ENCODE measurements at places on chromosomes 16 and 17.
A peak's percentile ranks its signal among the peaks of the same experiment; 100 is the strongest.

DNA sequence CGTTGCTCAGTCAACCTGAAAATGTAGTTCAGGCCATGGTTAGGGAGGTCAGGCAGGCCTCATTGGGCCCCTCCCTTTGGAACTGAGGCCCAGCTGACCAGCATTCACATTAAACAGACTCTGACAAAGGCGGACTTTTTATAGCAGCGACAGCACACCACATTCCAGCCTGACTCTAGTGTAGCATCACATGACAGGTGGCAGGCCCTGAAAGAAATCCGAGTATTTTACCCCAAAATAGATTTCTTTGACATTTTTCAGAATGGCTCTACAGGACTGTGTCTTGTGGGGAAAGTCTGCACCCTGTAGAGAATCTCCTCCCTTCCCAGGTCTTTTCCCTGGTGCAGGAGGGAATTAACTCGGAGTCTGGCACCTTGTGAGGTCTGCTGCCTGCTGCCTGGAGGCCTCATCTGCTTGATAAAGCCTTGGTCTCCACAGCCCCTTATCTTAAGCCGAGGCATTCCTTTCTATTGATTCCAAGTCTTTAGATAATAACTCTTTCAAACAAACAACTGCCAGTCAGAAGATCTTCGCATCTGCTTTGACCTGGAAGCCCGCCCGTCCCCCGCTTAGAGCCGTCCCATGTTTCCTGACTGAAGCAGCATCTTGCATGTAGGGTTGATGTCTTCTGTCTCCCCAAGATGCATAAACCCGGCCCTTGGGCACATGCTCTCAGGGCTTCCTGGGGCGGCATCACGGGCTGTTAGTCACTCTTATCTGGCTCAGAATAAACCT lies 44.0 kb upstream of the CAPN15 start:
- no peak for DNase-seq

DNA sequence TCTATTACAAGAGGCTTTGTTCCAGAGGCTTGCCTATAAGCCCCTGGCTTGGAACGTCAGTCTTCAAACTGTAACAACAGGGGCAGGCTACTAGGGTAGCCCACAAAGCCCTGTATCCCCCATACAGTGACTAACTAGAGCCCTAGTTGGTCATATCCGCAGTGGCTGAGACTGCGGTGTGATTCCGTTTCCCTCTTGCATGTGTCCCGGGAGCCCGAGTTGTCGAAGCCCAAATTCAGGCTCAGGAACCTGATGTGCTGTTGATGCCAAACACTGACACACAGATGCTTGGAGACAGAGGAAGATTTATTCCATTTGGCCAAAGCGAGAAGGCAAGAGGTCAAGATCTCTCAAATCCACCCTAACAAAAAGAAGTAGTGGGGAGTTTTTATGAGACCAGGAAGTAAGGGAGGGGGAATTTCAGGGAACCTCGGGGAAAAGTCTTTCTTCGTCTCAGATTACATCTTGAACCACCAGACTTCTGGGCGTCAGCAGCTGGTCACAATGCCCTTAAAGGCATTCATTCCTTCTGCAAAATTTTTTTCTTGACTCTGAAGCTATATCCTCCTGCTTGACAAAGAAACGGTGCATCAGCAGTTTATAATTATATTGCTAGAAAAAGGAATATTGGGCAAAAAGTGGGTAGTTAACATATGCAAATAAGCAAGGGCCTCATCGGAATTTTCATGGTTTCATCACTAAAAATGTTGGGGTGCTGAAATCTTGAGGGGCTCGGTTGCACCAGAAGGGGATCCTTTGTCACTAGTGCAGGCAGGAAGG lies 879 bp downstream of the SLFN5 start:
- DNase-seq = no peak

GRCh38 chr16:87056083-87056482 lies 261.1 kb downstream of the C16orf95 start:
- no peak for DNase-seq

GRCh38 chr17:64178011-64178825 lies 48.3 kb upstream of the ERN1 start:
- no peak for DNase-seq

GRCh38 chr17:77161953-77162352 lies 21.2 kb downstream of the SEC14L1 start:
- DNase-seq = no peak

DNA sequence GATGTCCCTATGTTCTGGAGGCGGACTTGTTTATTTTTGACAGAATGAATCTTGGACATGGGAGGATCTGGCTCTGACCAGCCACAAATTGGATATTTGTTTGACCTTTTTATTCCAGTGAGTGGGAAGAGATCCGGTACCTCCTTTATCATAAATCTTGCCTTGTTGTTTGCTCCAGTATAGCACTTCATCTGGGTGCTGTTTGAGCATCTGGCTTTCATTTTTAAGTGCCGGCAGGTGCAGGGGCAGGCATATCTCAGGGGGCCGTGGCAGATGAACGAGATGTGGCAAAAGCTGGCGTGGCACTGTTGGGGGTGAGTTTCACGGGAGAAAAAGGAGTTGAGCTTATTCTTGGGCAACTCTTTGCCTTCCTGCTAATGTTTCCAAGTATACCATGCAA lies 37.8 kb downstream of the MSI2 start:
- no peak for DNase-seq

- no peak for DNase-seq
Observed at GRCh38 chr16:24946155-24946554, 69.0 kb downstream of the ARHGAP17 start.

DNA sequence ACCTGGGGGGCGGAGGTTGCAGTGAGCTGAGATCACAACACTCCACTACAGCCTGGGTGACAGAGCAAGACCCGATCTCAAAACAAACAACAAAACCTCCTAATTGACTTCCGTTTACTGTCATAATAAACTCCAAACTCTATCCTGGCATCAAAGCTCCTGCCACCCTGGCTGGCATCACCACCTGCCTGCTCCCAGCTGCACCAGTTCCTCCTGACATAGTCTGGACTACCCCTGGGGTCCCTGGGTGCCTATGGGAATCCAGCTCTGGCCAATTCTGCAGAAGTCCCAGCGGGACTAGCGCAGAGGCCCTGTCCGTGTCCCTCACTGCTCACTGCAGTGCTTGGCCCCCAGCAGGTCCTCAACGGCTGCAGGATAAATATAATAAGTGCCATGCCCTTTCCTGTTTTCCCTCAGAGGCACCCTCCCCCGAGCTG lies 723 bp downstream of the NTHL1 start:
- no peak for DNase-seq

DNA sequence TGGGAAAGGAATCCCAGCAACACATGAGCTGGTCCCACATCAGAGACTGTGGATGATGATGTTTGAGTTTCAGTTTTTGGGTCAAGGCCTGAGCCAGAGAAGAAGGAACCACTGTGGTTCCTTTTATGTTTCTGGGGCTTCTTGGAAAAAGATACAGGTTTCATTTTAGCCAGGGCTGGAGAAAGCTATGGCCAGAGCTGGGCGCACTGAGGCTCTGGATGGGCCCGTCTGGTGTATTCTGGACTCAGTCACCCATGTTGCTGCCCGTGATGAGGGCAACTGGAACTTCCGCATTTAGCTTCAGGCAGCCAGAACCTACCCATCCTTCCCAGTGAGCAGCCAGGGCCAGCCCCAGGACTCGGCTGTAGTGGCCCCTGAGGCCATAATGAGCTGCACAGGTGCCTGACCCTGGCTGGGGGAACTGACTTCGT lies 15.0 kb upstream of the PITPNA start:
- DNase-seq = no peak

DNA sequence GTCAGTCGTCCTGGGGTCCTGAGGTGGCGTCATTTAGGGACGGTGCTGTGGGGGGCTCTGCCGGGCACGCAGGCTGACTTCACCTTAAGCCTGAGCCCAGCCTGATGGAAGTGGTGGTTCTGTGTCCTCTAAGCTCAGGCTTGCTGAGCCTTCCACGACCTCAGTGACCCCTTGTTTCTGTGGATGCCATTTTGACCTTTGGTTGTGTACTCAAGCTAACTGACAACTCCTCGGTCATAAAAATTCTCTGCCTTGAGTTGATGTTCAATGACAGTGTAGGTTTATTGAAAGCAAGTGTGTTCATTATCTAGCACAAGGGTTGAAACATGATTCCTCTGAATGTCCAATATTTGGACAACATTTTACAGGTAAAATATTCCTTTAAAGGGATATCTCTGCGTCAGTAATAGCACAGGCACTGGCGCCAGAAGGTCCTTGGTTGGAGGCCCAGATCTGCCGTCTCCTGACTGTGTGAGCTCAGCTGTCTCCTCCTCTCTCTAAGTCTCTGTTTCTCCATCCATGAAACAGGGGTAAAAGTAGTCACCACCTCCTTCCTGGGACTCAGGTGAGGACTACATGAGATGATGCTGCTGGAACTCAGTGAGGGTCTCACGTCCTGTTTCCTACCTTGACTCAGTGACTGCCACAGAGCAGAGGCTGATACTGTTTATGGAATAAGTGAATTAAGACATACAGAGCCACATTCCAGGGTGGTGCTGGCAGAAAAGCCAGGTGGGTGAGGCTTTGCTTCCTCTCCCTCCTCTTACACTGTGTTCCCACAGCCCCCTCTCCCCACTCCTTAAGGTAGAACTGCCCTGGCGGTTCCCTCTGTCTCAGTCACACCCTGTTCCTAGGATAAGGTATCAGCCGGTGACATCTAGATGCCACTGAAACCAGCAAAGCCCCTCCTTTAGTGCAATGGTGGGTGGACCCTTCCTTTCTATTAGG lies 75.7 kb downstream of the IRF8 start:
- DNase-seq = no peak

- DNase-seq = no peak
Observed at GRCh38 chr16:89119166-89119621, 25.5 kb downstream of the ACSF3 start.

DNA sequence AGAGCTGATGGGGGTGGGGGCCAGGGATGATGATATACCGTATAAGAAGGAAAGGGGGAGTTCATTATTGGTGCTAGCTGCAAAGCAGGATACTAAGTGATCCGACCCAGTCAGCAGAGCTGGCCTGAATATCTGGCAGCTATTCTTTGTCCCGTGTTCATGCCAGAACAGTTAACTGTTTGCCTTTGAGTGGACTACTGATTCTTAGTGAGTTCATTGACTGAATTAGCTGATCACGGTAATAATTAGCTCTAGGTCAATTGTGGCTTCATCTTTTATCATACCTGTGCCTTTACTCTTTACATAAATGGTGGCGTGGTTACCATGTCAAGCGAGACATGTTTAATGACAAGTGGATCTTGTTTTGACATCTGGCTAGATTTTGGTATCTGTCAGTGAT lies 5.3 kb downstream of the KPNB1 start:
- no peak for DNase-seq

- DNase-seq = no peak
Observed at GRCh38 chr16:30721606-30722005, 22.6 kb downstream of the SRCAP start.

GRCh38 chr16:73846007-73846330 lies 450.6 kb upstream of the PSMD7 start:
- no peak for DNase-seq

DNA sequence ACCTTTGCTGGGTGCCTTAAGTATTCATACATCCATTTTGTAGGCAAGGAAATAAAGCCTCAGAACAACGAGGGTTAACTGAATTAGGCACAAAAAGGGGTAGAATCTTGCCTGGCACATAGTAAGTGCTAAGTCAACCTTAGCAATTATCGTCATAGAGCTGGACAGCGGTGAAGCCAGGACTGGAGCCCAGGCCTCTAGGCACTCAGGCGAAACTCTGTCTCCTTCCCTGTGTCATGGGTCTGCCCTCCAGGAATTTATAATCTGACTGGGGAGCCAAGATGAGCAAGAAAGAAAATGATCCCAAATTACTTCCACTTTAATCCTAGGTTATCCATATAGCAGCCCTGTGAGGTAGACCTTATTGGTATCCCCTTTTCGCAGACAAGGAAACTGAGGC lies 61.4 kb downstream of the KATNIP start:
- DNase-seq = no peak

- no peak for DNase-seq
Observed at GRCh38 chr17:77304746-77305473, 164.1 kb downstream of the SEC14L1 start.

DNA sequence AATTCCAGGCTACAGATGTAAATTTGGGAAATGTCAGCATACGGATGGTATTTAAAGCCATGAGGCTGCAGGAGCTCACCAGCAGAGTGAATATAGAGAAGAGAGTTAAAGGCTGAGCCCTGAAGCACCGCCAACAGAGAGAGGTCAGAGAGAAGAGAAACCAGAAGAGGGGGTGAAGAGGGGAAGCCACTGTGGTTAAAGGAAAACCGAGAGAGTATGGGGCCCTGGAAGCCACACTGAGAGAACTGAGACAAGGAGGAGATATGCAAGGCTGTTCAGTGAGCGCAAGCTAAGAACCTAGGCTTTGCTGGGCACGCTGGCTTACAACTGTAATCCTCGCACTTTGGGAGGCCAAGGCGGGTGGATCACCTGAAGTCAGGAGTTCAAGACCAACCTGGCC lies 24.6 kb downstream of the COPRS start:
- no peak for DNase-seq

GRCh38 chr17:41687828-41688640 lies 651 bp upstream of the EIF1 start:
- peak; percentile 71 for DNase-seq

GRCh38 chr16:58196898-58197313 lies 1.0 kb downstream of the CSNK2A2 start:
- DNase-seq = no peak

DNA sequence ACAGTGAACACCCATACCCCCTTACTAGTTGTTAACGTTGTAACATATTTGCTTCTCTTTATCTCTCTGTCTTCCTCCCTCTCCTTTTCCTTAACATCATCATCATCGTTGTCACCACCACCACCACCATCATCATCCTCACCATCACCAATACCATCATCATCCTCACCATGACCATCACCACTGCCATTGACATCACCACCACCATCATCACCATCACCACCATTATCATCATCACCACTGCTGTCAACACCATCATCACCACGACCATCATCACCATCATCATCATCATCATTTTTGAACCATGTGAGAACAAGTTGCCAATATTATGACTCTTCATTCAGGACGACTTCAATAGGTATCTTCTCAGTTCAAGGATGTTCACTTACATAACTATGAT lies 35.5 kb downstream of the SHISA6 start:
- DNase-seq = no peak

GRCh38 chr16:87369117-87369765 lies 14.3 kb downstream of the FBXO31 start:
- no peak for DNase-seq

DNA sequence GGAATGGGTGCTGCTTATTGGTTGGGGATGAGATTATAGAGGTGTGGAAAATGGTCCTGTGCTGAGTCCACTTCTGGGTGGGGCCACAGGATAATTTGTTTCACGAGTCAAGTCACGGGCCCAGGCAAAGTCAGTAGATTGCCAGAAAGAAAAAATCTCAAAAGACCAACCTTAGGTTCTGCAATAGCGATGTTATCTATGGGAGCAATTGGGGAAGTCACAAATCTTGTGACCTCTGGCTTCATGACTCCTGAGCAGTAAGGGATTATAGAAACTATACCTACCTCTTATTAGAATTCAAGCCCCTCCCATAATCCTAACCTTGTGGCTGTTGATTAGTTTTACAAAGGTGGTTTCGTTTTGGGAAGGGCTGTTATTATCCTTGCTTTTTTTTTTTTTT lies 31.4 kb downstream of the WWP2 start:
- DNase-seq = no peak
